NCI-H2171 (cell line): ENCODE measurements at places on chromosomes 7 and 10.

DNA sequence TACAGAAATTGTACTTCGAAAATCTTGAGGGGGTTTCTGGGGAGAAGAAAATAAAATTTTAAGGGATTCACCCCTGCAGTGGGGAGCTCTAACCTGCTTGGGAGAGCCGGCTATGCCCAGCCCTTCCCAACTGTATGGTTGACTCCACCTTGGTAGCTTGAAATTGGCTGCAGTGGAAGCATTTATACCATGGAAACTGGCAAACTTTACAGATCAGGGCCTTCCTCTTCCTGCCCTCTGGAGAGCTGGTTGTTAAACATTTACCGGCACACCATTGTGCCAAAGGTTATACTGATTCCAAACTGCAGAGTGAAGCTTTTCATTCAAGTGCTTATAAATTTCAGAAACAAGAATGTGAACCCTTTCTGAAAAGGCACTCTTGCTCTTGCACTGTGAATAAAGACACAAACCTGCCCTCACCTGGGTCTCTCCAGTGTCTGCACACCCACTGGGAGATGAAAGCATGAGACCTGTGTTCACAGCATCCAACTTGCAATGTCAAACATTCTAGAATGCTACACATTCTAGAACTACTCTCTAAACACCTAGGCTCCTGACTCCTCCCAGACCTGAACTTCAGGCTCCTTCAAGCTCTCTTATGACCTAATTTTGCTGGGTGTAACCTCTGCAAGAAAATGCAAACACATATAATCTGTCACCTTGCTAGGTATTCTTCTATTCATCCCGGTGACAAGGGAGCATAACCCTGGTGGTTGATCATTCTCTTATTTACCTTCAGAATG lies 44.7 kb downstream of the ABLIM1 start:
- no peak for DNase-seq

GRCh38 chr10:11218395-11218794 lies 200.7 kb downstream of the CELF2 start:
- no peak for DNase-seq

DNA sequence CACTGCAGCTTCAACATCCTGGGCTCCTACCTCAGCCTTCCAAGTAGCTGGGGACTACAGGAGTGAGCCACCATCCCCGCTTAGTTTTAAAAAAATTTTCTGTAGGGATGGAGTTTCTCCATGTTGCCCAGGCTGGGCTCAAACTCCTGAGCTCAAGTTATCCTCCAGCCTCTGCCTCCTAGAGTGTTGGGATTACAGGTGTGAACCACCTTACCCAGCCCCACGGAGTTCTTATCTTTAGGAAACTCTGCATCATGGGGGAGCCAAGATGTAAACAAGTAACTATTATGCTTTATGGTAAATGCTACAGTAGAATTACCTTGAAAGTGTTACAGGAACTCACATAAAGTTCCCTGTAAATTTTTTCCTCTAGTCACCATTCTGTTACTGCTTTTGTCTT lies 65.3 kb downstream of the PHTF2 start:
- no peak for DNase-seq

- DNase-seq, result no peak
Observed at GRCh38 chr10:3972460-3973301, 187.7 kb upstream of the KLF6 start.

GRCh38 chr10:12638103-12638502 lies 288.8 kb downstream of the CAMK1D start:
- peak; percentile 73 for DNase-seq

GRCh38 chr10:45278860-45279498 lies 36.4 kb downstream of the OR13A1 start:
- DNase-seq, result no peak

DNA sequence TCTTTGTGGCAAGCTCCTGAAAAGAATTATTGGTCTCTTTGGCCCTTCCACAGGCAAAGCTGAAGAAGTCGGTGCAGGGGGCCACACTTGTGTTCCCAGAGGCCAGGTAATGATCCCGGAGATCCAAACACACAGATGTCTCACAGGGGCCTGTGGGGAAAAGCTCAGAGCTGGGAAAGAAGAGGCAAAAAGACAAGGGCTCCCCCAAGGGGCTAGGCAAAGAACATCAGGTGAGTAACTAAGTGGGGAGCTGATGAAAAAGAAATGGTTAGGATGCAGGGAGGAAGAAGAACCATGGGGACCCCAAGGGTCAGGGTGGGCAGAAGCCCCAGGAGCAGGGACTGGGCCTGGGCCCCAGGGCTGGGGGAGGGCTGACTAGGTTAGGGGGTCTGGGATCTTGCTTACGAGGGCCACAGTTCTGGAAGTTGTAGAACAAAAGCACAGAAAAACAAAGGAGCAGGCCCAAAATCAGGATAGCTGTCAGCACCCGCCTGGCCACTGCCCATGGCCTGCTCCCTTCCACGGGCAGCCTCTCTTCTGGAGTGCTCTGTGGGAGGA lies 1.1 kb downstream of the KEL start:
- DNase-seq, result no peak

DNA sequence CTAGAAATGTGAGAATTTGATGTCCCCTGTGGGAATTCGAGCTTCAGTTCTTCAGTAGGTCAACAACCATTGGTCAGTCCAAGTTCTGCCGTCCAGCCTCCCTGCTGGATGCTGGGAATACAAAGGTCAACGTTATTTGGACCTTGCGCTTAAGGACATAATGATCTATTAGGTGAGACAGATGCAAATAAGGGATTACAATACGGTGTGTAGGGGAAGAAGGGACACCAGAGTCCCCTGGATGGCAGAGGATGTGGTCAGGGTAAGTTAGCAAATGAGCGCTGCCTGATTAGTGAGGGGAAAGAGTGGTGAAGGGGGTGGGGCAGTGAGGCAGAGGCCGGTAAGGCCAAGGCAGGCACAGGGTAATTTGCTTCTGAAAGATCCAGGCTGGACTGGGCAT lies 16.2 kb downstream of the CCNY start:
- no peak for DNase-seq

DNA sequence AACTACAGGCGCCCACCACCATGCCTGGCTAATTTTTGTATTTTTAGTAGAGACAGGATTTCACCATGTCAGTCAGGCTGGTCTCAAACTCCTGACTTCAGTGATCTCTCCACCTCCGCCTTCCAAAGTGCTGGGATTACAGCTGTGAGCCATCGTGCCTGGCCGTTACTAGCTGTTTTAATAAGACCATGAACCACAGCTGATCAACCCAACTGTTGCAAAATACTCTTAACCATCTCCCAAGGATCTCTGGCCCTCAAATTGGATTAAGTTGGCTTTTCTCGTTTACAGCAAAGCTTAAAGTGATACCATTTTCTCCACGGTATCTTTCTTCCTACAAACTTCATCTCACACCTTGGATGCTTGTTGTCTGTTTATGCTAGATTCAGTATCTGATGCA lies 18.3 kb downstream of the ZFAND2A start:
- DNase-seq, result no peak

GRCh38 chr10:5888351-5888750 lies 1.3 kb downstream of the ANKRD16 start:
- DNase-seq, result no peak

- no peak for DNase-seq
Observed at GRCh38 chr10:130921461-130921860, 390.1 kb downstream of the TCERG1L start.

DNA sequence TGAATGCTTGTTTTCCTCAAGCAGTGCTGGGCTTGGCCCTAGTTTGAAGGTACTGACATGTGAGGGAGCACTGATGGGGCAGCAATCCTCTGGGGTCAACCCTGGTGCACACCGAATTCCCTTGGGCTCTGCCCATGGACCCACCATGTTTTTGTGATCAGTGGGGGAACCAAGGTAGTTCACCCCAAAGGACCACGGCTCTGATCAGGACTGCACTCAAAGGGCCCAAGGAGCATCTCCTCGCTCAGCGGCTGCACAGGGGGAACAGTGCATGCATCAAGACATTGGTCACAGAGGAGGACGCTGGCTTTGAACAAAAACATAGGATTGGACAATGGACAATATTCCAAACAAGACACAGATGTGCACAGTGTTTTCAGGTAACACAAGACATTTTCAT lies 12.7 kb downstream of the CXCL12 start:
- no peak for DNase-seq

DNA sequence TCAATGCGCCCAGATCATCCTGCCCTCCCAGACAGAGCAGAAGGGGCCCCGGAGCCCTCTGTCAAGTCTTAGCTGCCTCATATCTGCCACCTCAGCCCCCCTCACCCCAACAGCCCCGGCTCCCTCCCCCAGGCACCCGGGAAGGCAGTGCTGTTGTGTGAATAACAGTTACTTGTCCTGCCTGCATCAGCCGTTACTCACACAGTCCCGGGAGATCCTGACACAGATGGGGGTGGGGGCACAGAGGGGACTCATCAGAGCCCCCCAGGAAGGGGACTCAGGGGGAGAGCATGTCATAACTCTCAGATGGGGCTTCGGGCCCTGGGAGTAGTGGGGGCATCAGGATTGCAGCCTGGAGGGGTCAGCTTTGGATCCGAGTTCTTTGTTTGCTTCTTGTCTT lies 12.4 kb upstream of the SERPINE1 start:
- no peak for DNase-seq

GRCh38 chr10:58206251-58206650 lies 61.4 kb downstream of the IPMK start:
- DNase-seq, result no peak

DNA sequence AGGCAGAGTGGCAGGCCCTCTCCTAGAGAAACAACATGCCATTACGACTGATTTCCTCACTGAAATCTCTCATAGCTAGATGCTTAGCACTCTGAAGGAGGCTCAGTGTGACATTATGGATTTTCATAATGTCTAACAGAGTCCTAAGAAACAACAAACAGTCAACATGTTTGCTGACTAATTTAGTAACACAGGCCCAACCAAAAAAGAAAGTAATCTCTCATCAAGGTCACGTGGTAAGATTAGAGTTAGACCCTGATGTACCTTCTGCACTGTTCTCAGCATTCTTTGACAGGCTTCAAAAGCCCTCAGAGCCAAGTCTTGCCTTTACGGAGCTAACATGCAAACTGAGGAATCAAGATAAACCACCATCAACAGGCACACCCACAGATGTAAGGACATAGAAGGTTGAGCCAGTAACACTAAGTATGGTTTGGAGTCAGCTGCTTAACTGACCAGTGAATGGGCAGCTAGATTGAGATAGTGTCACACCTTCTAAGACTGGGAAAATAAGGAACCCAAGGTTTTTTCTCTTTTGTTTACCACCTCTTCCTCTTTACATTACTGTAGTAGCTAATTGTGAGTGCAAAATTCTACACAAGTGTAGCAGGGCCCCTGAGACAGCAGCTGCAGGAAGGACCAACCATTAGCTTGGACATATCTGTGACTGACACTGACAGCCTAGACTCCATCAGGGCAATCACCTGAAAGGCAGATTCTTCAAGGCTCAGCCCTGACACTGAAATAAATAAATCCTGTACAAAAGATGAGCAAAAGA lies 15.3 kb upstream of the KCNIP2 start:
- DNase-seq, result no peak

DNA sequence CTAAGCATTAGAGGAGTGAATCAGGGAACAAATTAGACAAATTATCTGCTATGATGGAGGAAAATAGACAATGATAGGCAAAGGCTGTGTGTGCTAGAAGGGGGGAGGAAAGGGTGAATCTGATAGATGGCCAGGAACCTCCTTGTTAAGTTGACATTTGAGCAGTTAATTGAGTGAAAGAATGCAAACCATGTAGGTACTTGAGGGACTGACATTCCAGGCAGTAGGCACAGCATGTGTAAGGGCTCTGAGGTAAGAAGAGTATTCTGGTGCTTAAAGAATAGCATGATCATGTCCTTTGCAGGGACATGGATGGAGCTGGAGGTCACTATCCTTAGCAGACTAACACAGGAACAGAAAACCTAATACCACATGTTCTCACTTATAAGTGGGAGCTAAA lies 48.6 kb upstream of the TES start:
- DNase-seq, result no peak

GRCh38 chr10:6995341-6995740 lies 415.3 kb upstream of the PRKCQ start:
- DNase-seq, result no peak

DNA sequence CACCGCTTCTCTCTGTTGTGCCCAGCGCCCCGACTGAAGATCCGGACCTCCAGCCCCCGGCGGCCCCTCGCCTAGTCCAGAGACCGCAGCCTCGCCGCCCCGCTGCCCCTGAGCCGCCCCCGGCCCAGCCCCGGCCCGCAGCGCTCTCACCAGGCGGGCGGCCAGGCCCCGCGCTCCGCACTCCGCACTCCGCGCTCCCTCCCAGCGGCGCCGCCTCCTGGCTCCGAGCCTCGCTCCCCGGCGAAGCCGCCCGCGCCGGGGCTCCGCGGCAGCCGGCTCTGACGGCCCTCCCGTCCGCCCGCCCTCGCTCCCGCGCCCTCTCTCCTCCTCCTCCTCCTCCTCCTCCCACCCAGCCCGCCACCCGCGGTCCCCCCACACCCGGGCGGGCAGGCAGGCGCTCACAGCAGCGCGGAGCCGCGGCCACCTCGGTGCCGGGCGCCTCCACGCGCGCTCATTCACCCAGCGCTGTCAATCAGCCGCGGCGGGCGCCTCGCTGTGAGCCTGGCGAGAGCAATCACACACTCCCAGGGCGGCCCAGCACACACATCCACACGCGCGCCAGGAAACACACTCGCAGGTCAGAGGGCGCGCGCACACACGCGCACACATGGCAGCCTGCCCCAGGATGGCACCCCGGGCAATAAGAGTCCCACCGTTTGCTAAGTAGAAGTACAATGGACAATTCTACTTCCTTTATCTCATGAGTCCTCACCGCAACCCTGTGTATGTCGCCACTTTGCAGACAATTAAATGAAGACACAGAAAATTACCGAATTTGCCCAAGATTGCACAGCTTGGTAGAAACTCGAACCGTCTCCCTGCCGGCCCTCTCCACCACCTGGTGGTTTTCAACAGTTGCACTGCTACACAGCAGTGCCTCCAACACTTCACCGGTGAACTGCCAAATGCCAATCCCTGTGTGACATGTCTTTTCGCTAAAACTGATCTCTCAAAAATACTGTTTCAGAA lies at the start of gene PRRT4:
Gene PRRT4, minus strand, starts transcription at position 280 of the 969 bp plus-strand sequence.
- peak; percentile 59 for DNase-seq

- DNase-seq, result no peak
Observed at GRCh38 chr7:150897502-150898474, 45.5 kb downstream of the AOC1 start.

DNA sequence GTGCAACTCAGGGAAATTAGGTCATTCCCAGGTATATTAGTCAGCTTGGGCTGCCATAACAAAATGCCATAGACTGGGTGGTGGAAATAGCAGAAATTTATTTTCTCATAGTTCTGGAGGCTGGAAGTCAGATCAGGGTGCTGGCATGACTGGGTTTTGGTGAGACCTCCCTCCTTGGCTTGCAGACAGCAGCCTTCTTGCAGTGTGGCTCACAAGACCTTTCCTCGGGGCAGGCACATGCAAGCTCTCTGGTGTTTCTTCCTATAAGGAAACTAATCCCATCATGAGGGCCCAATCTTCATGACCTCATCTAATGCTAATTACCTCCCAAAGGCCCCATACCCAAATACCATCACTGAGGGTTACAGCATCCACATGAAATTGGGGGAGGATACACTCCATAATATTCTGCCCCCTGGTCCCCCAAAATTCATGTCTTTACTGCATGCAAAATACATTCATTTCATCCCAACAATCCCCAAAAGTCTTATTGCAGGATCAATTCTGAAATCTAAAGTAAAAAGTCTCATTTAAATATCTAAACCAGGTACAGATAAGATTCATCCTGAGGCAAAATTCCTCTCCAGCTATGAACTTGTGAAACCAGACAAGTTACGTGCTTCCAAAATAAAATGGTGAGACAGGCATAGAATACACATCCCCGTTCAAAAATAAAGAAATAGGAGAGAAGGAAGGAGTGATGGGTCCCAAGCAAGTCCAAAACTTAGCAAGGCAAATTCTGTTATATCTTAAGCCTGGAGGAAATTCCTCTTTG lies 17.4 kb upstream of the CBLL1 start:
- DNase-seq, result no peak
